Mammary epithelial cell (primary cell): ENCODE measurements at places on chromosomes 3 and 15. TPM values are rescaled to one million over a fixed set of nuclear protein-coding genes. Genes with fewer than 3 reads are reported as not detected.

NR1I2 gene
- not detected in 2 replicates for total RNA-seq

CLDN18 gene
- not detected in 2 replicates for total RNA-seq

ACP3 gene
- 0.33 TPM for total RNA-seq

CSTA gene
- 222 and 335 TPM in 2 replicates for total RNA-seq

ZBED2 gene
- 3.2 TPM for total RNA-seq

ILDR1 gene
- total RNA-seq: 0.13 and 0.21 TPM in 2 replicates

TIMP4 gene
- not detected for total RNA-seq

MYRIP gene
- total RNA-seq: 0.17 TPM

MAP6D1 gene
- 1.1 and 1.4 TPM in 2 replicates for total RNA-seq

PCLAF gene
- total RNA-seq: 7.7 and 26.3 TPM in 2 replicates

TRPM1 gene
- total RNA-seq: not detected

LRRC31 gene
- total RNA-seq: not detected
